Colonic mucosa (tissue), 4 donors: ENCODE measurements at places on chromosomes 2 and 18. TPM values are rescaled to one million over a fixed set of nuclear protein-coding genes. Genes with fewer than 3 reads are reported as not detected.

DNA sequence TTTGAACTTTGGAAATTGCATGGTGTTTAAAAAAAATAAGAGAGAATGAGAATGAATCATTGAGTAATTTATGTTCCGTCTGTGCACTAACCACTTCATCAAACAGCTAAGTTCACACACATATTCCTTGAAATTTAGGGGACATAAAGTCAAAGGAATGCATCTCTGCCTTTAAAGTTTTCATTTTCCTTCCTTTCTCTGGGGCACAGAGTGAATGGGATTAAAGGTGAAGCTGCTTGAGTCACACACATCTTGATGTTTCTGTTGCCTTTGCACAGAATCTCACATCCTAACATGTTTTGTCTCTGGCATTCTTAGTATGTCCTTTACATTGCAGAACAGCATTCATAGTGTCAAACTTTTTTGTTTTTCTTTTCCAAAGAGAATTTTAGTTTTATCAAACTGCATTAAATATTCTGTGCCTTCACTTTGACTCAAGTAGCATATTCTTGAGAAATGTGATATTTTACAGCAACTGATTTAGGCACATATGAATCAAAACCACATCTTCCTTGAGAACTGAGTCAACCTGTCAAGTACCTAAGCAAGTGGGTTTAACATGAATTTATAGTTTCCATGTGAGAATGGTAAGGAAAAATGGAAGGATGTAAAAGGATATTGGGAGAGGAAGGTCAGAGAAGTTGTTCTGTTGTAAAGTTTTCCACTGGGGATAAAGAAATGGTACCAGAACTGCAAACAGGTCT is 169.1 kb upstream of the THUMPD2 start:
- no peak for DNase-seq

GRCh38 chr18:79572848-79573451 is 106.7 kb upstream of the CTDP1 start:
- no peak for DNase-seq

GRCh38 chr2:158113741-158114295 is 12.1 kb downstream of the UPP2 start:
- no peak for DNase-seq

The IL1A gene
- total RNA-seq = 0.45 TPM

DNA sequence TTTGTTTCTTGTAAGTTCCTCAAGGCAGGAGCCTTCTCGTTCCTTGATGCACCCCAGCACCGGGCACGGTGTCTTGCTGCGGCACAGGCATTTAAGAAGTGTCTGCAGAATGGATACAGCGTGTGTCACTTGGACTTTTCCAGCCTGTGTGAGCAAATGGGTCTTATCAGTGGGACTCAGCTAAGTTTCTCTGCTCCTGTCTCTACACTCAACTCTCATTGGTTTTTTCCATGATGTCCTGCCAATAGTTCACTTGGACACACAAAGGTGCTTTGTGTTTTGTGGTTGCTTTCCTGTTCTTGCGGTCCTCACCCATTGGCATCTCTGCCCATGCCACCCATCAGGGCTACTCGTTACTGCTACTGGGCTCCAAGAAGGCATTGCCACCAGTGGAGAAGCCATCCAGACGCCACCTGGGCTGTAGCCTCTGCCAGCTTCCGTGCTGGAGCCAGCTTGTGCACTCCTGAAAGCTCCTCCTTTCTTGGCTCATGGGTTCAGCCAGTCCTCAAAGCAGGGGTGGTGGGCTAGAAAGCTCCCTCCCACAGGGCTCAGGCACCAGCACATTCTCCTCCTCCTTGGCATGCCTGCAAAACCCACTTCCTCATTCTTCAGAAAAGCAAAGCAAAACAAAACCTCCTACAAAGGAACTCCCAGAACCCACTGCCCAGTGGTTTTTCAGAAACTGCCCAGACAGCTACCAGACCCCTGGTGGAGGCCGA is 41.4 kb downstream of the IL1R2 start:
- peak; percentile 46 for DNase-seq
